Hematopoietic multipotent progenitor cell (in vitro differentiated cells): ENCODE measurements at places on chromosomes 11 and 22.
A peak's percentile ranks its signal among the peaks of the same experiment; 100 is the strongest.

DNA sequence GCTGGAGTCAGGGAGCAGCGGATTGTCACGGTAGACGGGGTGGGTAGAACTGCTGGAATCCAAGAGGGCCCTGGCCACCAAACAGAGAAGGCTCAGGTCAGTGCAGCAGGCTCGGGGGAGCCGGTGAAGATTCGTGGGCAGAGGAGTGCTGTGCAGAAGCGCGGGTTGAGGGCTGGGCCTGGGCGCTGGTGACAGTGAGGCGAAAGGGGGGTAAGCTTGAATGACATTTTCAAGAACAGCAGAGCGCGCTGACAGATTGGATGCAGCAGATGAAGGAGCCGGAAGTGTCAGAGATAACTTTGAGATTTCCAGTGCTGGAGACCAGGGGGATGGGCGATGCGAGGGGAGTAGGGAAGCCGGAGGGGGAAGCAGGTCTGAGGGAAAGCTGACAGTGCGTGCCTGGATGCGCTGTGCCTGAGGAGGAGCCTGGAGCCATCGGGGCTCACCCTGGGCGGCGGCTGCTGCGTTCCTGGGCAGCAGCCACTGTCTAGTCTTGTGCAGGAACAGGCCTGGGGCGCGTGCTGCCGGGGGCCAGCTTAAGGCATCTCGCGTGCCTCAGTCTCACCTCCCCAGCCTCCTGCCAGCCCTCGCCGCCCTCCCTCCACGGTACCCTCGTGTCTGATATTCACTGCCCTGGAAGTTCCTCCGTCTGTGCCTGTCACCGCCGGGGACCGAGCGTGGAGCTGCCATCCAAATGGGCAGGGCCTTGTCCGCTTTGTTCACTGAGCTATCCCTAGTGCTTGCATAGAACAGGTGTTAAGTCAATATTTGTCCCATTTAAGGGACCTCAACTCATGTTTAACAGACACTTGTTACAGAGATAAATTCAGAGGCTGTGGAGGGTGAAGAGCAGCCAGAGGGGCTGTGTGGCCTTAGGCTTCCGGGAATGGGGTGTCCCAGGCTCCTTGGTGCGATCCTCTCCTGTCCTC is 5.2 kb downstream of the GRIK4 start:
- DNase-seq = no peak

DNA sequence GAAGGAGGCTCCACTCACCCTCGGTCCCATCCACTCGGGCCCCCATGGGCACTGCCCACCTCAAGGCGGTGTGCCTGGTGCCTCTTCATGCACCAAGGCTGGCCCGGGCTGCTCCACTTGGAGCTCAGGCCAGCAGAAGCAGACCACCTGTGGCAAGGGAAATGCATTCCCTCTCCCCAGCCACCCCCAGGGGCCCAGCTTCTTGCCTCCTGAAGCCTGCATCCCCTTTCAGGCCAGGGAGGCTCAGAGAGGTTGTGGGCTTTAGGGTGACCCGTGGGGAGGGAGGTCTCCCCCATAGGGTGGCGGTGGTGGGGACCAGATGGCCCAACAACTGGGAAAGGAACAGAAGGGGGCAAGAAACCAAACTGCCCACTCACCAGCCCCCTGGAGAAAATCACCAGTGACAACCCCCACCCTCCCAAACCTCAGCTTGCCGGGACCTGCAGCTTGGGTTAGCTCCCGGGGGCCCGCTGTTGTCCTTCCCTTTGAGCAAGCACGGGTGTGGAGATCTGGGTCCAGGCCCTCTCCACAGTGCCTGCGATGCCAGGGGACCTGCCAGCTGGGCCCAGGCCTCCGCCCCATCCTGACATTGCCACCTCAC is 8.4 kb downstream of the CBX6 start:
- no peak for DNase-seq

GRCh38 chr11:115885535-115886421 is 381.6 kb upstream of the CADM1 start:
- DNase-seq = no peak

GRCh38 chr22:31089160-31090100 is 8.3 kb downstream of the SMTN start:
- DNase-seq = peak; percentile 51

DNA sequence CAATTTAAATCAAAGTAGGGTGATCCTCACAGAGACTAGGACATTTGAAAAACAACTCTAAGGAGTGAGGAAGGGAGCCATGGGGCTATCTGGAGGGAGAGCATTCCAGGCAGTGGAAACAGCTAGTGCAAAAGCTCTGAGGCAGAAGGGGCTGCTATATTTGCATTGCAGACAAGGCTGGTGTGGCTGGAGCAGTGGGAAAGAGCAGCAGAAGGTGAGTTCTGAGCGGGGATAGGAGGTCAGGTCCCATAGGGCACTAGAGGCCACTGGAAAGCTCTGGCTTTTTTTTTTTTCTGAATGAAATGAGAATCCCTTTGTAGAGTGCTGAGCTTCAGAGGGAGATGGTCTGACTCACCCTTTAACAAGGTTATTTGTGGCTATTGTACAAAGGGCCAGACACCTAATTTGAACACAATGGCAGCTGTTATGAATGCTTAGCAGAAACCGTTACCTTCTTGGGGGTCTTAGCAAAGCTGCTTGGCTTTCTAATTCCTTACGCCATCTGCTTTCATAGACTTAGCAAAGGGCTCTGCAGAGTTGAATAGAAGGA is 291.6 kb downstream of the BUD13 start:
- no peak for DNase-seq
